ENCODE measurements at places on chromosomes 5 and 9. TPM values are rescaled to one million over a fixed set of nuclear protein-coding genes. Genes with fewer than 3 reads are reported as not detected.

The NTRK2 gene
- total RNA-seq = 0.39 TPM

The ACOT12 gene
- total RNA-seq = not detected

GRCh38 chr9:123238365-123238764, 30.0 kb downstream of the STRBP start:
- no peak for DNase-seq

DNA sequence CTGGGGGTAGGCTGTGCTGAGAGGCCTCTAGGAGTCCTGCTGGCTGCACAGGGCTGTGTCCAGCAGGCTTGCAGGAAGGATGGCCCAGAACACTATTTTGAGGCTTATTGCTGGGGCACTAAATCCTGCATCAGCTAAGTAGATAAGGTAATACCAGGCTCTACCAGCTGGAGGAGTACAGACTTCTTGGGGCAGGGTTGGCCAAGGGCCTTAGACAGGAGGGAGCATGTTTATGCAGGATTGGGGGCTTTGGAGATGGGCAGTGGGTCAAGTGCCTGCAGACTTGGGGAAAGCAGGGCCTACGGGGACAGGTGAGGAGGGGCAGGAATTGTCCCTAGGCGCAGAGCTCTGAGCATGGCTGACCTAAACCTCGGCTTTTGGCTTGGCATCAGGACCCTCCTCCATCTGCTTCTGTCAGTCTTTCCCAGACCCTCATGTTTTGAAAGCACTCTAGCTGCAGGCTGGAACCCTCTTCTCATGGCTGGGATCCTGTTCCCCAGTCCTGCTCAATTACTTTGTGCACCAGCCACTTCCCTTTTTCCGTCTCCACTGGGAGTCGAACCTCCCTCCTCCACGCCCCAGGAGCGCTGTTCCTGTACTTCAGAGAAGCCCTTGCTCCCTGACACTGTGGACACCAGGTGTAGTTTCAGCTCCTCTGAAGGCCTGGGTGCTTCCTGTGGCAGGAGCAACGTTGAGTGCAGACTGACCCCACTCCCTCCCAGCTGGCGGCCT, 61.0 kb upstream of the SPTLC1 start:
- no peak for DNase-seq

GRCh38 chr9:134620751-134621557, 20.6 kb upstream of the COL5A1 start:
- DNase-seq = no peak

DNA sequence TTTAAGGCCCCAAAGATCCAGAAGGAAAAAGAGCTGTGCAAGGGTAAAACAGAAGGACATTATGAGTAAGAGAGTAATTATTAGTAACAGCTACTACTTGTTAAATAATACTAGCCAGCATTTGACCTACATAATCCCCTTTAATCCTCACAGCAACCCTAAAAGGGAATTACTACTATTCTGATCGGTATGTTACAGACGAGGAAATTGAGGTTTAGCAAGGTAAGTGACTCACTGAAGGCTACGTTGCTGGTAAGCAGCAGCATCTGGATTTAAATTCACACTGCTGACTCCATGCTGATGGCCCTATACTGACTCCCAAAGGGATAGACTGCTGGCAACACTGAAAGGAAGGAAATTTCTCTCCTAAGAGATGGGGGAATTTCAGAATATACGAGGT, 3.7 kb upstream of the FSD1L start:
- no peak for DNase-seq

Measured in H4 (cell line).